Activated CD4-positive, alpha-beta T cell treated with anti-CD3 and anti-CD28 coated beads, Interleukin-2, amount 50 U/mL, for 48 hours (primary cell): ENCODE measurements at places on chromosomes 4 and X.

- no peak for DNase-seq
Observed at GRCh38 chr4:87734084-87734483, 65.3 kb upstream of the IBSP start.

- DNase-seq = no peak
Observed at GRCh38 chr4:121939690-121940089, 12.2 kb downstream of the TRPC3 start.

DNA sequence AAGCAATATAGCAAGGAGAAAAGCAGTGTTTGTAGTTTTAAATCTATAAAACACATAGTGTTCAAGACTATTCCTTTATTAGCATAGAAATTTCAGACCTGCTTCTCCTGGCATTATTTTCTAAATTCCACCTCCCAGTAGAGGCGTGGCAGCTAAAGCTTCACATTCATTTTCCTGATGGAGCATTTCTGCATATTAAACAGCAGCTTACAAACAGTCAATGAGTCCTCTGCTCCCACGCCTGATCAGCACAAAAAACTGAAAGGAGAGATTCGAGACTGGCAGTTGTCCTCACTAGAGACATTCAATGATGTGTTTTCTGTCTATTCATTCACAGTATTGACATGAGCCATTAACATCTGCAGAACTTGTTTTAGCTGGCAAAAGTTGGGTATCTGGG is 61.4 kb downstream of the SHISA3 start:
- no peak for DNase-seq

- DNase-seq = no peak
Observed at GRCh38 chr4:30903502-30904214, 183.5 kb downstream of the PCDH7 start.

- DNase-seq = peak; percentile 85
Observed at GRCh38 chrX:1581132-1581531, 10.3 kb upstream of the AKAP17A start.

DNA sequence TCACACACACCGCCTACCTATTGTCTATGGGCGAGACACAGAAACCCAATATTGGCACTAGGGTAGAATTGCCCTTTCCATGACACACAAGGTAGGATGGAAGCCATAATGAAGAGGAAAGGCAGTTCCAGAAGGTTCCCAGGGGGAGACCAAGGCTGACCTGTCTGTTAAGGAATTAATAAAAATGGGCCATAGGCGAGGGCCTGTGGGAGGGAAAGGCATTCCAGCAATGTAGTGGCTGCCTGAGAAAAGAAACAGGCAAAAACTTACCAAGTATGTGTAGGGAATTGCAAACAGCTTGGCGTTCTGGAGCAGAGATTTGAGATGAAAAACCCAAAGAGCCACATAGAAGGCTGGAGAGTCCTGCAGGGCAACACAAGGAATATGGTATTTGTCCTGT is 19.1 kb downstream of the MAGED2 start:
- DNase-seq = no peak
